H54 (cell line): ENCODE measurements at places on chromosomes 7 and 10.
A peak's percentile ranks its signal among the peaks of the same experiment; 100 is the strongest.

DNA sequence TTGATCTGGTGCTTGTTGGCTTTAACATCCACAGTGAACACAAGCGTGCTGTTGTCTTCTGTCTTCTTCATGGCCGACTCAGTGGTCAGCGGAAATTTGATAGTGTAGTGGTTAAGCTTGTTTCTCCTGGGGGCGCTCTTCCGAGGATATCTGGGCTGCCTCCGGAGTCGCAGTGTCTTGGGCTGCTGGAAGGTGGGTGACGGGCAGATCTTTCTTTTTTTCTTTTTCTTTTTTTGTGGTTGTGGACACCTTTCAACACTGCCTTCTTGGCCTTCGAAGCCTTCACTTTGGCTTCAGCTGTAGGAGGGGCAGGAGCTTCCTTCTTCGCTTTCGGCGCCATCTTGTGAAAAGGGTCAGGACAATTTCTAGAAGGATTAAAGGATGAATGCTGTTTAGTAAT is 23.8 kb upstream of the RPA3 start:
- no peak for DNase-seq

DNA sequence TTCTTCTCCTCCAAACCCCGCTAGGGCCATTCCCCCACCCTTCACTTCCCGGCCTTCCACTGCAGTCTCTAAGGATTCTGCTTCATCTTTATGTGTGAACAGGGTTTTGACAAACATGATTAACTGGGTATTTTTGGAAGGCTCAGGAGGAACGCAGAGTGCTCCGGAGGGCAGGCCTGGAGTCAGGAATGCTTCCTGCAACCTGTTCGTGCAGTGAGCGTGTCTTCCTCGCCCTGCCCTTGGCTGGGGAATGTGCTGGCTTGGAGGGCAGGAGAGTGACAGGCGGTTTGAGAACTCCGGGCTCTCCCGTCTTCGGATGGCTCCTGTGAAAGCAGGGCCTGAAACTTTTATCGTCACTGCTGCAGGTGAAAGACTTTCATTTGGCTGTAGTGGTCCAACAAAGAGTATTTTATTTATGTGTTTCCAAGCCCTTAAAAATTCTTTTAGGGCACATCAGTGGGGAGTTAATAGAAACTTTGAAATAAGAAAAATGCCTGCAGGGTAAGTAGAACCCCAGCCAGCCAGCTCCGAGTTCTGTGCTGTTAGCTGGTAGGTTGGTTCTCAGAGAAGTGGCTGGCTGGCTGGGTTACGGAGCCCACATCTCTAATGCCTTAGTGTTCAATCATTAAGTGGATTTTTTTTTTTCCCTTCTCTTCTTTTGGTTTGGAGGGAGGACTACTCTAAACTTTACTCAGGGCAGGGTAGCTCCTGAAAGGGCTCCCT is 51.0 kb downstream of the TCF7L2 start:
- no peak for DNase-seq

GRCh38 chr7:46744957-46745706 is 824.1 kb upstream of the IGFBP3 start:
- DNase-seq = no peak

- no peak for DNase-seq
These were observed 2.4 kb downstream of the GNG11 start for GRCh38 chr7:93923942-93924341.

DNA sequence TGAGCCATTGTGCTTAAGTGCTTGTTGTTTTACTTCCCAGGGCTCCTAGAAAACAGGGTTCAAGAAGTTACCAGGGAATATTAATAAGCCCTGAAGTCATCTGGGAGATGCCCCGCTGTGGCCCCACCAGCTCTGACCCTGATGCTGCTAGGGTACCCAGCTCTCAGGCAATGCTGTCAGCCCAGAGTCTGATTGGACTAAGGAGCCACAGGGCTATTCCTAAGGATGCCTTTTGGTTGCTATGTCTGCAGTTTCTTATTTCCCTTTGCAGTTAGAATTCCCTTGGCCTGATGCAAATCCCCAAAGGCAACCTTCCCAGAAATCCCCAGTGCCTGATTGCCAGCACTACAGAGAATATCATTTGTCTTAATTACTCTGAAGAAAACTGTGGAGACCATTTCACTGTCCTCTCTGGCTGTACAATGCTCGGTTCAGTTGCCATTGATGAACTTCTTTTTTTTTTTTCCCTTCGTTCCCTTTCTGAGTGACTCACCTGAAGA is 236.7 kb upstream of the KMT2E start:
- DNase-seq = no peak

DNA sequence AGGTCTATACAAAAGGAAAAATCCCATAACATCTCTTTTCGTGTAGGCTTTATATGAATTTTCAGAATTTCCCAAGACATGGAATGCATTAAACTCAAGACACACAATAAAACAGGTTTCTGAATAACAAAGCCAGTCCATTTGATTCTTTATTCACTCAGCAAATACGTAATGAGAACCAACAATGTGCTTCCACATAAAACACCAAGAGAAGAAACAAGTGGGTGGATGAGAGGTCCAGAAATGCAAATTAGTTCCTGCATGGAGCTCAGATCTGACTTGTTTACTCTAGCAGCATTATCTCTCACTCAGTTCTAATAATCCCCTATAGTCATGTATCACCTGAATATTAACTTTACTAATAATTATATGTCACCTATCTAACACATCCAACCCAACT is 249.5 kb downstream of the LRRTM3 start:
- no peak for DNase-seq

- no peak for DNase-seq
These were observed 69.6 kb upstream of the RAPGEF5 start for GRCh38 chr7:22426463-22427094.

DNA sequence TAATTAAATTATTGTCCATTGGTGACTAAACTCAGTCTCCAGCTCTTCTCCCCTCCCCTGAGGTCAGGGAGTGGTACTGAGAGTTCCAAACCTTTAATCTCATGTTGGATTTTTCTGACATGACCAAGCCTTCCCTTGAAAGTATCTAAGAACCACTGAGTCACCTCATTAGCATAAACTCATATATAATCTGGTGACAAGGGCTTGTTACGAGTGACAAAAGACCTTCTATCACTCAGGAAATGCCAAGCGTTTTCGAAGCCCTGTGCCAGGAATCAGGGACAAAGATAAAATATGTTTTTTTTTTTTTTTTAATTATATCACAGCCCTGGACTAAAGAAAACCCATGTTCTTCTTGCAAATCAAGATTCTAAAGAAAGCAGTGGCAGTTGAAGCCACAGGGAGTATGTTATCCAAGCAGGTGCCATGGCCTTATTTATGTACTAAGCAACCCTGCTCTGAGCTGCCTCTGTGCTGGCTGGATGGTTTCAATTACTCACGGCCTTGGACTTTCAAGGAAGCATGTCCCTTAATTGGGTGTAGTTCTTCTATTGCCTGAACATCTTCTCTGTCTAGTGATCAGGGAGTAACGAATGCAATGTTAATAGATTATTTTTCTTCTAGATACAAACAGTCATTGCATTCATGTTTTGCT is 169.0 kb upstream of the PRKCQ start:
- peak; percentile 45 for DNase-seq

DNA sequence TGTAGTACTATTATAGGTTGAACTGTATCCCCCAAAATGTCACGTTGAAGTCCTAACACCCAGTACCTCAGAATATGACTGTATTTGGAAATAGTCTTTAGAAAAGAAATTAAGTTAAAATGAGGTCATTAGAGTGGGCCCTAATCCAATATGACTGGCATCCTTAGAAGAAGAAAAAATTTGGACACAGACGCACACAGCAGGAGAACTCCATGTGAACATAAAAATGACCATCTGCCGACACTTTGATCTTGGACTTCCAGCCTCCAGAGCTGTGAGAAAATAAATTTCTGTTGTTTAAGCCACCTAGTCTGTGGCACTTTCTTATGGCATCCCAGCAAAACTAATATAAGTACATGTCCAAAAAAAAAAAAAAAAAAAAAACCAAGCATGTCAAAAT is 225.8 kb downstream of the PARD3 start:
- DNase-seq = no peak

GRCh38 chr10:80709866-80710265 is 172.2 kb downstream of the SH2D4B start:
- DNase-seq = no peak
